ENCODE measurements at places on chromosomes 3 and 15.

DNA sequence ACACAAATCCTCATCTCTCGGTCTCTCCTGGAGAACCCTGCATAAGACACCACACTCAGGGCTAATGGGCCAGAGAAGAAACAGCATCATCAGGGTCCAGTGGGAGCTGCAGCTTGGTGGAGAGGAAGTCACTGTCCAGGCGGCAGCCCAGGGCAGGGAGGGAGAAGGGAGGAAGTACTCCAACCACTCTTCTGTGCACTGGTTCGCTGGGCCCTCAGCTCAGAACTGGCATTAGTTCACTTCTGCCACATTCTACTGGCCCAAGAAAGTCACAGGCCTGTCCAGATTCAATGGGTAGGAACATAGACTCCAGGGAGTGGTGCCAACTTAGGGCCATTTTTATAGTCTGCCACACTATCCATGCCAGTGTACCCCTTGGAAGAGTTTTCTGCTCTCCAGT lies 169.0 kb downstream of the ABHD5 start:
- DNase-seq, result no peak

DNA sequence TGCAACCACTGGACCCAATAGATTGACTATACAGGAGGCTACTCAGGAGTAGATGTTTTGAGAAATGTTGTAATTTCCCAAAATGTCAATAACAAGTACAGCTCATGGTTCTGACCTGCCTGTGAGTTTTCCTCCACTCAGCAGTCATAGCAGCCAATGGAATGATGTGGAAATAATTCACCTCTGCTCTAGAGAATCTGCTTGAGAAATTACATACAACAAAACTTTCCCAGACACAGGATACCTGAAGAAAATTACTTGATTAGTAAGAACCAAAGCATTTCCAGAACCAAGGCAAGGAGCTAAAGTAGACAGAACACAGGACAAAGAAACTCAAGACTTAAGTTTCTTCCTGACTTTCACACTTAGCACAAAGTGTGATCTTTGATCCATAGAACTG lies 218.9 kb upstream of the SETMAR start:
- no peak for DNase-seq

GRCh38 chr15:90358124-90359033 lies 6.3 kb downstream of the ZNF774 start:
- peak; percentile 66 for DNase-seq

GRCh38 chr3:32340611-32341365 lies 50.9 kb upstream of the CMTM7 start:
- DNase-seq, result no peak

Data from M059J (cell line).